Amniotic epithelial cell (primary cell): ENCODE measurements at places on chromosomes 4 and X.

GRCh38 chrX:38882894-38883626 is 81.8 kb downstream of the MID1IP1 start:
- DNase-seq, result peak; percentile 59

DNA sequence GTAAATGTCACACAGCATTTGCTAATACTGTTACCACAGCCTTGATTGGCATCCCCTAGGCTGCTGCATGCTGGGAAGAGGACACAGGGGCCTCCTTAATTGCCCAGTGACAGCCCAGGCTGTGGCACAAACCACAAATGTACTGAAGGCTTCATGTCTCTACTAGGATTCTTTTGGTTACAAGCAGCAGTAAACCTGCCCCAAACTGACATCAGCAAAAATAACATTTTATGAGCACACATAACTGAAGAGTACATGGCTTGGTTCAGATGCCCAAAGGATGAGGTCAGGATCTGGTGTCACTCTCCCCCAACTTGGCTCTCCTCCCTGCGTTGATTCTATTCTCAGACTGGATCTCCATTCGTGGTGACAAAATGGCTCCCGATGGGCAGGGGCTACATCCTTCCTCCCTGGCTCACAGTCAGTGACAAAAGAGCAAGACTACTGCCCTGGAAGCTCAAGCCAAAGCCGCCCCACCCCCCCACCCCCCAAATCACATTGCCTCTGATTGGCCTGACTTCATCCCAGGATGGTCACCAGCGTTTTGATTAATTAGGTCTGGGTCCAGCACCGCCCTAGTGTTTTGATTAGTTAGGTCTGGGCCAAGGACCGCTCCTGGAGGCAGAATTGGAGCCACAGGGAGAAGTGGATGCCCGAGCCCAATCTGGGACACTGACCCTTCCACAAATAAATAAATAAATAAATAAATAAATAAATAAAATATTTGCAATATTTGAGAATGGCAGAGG is 180.5 kb upstream of the RBPJ start:
- DNase-seq, result peak; percentile 28

DNA sequence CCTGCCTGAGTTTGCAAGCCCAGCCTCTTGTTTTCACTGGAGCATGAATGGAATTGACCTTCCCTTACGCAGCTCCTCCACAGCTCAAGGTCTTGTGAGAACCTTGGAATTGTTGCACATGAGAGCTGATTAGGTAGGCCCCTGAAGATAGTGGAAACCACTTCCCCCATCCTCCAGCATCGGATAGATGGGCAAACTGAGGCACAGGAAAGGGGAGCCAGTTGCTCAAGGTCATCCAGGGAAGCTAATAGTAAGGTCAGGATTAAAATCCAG is 27.2 kb downstream of the PJA1 start:
- DNase-seq, result peak; percentile 64

GRCh38 chr4:152909901-152910300 is 26.2 kb upstream of the FHDC1 start:
- no peak for DNase-seq

DNA sequence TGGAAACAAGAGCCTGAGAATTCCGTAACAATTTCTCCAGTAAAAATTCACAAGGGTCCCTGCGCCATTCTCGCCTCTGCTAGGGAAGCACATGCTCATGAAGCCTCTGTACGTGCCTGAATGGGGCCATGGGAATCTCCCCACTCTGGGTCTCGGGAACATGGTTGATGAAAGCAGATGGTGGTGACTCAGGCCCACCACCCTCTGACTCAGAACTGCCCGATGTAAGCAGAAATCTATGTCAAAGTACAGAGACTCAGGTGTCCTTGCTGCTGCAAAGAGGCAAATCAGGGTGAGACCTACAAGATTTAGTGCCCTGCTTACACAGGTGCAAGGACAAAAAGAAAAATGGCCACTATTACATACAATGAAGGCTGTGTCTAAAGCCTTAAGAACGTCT is 65.0 kb downstream of the SCD5 start:
- DNase-seq, result peak; percentile 67

DNA sequence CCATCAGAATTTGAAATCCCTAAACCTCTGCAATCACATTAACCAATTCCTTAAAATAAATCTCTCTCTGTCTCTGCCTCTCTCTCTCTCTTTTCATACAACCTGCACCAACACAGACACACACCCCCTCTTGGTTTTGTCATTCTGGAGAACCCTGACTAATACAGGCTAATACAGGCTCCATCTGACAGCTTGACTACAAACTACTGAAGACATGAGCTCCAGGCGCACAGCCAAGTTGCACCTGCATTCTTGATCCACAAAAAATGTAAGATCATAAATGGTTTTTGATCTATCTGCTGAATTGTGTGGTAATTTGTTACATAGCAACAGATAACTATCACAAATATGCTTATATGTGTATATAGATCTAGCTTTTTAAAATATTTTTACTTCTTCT is 2414.2 kb downstream of the PCDH7 start:
- DNase-seq, result peak; percentile 7

- no peak for DNase-seq
These were observed 39.1 kb downstream of the NPNT start for GRCh38 chr4:105934386-105934785.

DNA sequence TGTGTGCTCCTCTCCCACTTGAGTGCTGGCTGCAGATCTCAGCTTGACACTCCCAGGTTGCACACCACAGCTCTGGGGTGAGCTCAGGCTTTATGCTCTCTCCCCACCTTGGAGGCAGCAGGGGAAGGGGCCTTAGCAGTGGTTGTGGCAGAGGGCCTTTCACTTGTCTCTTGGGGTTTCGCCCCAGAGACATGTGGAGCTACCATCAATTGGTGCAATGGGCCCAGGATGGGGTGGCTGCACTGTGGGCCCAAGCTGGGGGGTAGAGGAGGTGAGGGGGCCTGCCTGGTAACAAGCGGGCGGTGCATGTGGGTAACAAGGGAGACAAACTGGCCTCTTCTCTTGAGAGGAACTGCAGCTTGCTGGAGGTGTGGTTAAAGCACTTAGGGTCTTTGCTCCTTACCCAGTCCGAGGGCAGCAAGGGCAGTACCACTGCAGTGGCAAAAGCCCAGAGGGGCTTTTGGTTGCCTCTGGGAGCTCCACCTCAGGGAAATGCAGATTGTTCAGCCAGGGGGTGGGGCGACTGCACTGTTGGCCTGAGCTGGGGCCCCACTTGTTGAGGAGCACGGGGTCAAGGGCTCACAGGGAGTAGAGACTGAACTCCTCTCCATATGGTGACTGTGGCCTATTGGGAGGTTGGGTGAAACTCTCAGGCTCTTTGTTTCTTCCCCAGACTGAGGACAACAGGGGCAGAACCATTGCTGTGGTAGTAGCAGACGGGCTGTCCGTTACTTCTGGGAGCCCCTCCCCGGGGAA is 30.5 kb upstream of the OR13H1 start:
- DNase-seq, result no peak

- no peak for DNase-seq
These were observed 378.6 kb downstream of the UNC5C start for GRCh38 chr4:95170176-95170575.

- peak; percentile 78 for DNase-seq
These were observed at the start of gene SMAD1 for GRCh38 chr4:145481164-145481941. TSS of gene SMAD1 (plus strand) at chr4:145481853. CDS start at chr4:145514614, 32,761 bp downstream.

DNA sequence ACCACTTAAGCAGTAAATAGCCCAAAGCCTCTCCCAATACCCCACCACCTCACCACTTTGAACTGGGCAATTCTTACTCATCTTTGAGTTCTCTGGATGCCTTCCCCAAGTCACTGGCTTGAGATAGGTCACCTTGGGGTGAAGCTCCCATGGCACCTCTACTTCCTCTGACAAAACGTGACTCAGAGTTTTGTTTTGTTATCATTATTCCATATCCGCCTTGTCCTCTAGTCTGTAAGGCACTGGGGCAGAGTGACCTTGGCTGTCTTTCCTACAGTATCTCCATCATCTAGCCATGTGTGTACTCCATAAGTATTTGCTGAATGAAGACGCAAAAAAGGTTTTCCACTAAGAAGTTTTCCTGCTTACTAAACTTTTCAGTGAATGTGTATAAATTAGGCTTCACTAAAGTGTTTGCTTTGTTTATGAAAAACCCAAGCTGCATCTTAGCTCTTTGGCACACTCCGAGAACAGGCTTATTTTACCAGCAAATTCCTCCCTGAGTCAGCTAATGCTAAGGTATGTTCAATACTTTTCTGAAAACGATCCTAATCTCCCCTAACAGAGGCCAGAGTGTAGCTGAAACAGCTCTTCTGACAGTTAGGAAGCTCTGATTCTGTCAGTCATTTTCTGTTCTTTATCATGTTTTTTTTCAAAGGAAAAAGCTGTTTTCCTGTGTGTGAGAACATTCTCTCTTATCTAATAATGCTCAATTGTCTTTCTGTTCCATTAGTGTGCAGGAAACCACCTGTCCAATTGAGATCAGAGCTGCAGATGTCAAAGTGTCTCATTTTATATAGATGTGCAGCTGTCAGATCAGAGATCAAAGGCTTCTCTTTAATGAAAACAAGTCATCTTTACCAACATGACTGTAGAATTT is 30.2 kb upstream of the TSPAN5 start:
- peak; percentile 69 for DNase-seq

DNA sequence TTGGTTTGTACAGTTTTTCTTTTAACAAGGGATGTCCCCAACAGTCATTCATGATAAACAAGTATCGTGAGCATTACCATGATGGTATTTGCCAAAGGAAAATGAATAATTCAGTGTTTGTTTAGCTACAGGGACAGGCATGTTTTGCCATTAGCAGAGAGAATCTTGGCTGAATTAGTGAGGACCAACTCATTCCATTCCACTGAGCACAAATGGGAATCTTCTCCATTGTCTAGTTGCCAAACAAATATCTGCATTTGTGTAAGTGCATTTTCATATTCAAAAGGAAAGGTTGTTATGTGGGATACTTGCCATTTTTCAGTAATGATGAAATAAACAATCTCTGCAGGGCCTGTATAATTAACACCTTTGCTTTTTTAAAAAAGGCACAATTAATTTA is 1762.6 kb downstream of the RPA4 start:
- no peak for DNase-seq

- peak; percentile 10 for DNase-seq
These were observed 34.5 kb downstream of the ABCE1 start for GRCh38 chr4:145132511-145133098.

GRCh38 chr4:156344397-156344796 is 390.7 kb upstream of the CTSO start:
- no peak for DNase-seq

DNA sequence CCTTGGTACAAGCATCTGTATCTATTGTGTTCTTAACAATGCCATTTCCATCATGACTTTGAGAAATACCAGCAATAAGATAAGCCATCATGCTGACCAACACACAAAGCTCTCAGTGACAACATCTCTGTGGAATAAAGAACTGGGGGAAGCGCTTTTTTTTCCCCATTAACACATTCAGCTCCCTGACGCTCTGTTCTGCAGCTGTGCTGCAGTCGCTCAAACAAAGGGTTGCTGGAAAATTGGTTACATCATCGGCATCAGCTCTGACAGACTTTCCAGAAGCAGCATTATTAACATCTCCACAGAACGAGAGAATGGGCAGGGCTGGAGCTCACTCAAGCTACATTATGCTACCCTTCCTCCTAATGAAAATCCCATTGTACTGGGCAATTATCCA is 39.9 kb downstream of the DCX start:
- DNase-seq, result no peak

DNA sequence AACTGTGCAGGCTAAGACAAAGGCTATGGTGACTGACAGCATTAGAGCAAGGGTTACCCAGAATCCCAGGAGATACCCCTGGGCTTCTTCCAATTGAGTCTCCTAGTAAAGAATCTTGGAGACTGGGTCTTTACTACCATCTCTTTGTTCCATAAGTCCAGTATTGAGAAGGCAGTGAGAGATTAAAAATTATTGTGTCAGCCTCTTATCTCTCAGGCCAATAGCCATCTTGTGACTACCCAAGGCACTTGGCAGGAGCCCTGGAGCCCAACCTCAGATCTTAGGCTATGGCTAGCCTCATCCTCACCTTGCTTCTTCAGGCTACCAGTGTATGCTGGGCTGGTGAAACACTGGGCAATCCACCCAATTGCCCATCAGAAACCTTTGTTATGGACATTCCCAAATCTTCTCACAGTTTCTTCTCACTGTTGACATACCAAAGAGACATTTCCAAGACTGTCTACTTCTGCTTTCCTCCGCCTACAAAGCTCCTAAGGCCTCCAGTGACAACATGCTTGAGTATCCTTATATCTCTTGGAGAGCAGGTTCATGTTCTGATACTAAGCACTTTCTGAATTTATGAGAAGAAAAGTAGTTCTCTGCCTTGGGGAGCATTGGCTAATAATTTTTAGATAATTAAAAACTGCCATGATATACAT is 76.3 kb upstream of the STIM2 start:
- DNase-seq, result no peak

DNA sequence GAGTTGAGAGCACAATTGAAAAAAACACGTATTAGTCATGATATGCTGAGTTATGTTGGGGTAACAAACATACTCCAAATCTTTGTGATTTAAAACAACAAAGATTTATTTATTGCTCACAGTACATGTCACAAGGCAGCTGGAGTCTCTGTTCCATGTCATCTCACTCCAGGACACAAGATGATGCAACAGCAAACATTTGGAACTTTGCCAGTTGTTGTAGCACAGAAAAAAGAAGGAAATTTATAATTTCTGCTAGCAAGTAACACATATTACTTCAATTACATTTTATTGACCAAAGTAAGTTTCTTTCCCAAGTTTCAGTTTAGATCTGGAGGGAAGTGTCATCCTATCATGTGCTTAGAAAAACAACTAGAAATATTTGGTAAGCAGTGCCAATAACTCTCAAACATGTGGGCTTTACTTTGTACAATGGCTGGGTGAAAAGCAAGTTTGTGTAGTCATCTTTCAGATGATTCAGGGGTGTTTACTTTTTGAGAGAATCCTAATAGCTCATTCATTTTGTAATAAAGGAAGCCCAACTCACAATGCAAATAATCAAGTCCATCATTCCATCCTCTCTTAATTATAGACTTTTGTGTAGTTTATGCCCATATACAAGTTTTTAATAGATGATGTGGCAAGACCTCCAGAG is 452.3 kb downstream of the ZIC3 start:
- no peak for DNase-seq

GRCh38 chrX:109464231-109464630 is 17.7 kb downstream of the GUCY2F start:
- no peak for DNase-seq

DNA sequence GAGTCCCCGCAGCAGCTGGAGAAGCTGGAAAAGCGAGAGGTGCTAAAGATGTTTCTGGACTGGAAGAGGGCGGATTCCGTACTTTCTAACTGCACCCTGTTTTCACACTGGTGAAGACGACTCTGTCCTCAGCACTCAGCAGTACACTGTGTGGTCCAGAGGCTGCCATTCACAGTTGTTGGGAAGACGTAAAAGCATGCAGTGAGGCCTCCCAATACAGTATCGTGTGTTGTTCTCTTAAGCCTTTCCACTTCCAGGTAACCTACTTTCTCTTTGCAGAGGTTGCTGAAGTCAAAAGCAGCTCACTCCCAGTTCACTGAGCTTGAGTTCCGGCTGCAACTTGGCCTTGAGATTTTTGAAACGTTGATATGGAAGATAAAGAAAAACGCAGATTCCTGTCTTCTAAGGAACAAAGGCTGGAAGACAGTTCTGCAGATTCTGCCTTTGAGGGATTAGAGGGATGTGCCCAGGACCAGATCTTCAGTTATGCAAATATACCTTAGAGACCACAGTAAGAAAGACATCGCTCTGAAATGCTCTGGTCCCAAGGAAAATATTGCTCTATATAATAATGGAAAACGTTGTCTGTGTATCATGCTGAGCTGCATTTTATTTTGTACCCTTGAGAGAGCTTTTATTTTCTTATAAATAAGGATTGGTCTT is 540.9 kb downstream of the TRIML1 start:
- DNase-seq, result no peak

- peak; percentile 69 for DNase-seq
These were observed 185.7 kb downstream of the AMELX start for GRCh38 chrX:11478911-11479310.
